Coronary artery (tissue), 2 donors: ENCODE measurements at places on chromosomes 11 and 22.

DNA sequence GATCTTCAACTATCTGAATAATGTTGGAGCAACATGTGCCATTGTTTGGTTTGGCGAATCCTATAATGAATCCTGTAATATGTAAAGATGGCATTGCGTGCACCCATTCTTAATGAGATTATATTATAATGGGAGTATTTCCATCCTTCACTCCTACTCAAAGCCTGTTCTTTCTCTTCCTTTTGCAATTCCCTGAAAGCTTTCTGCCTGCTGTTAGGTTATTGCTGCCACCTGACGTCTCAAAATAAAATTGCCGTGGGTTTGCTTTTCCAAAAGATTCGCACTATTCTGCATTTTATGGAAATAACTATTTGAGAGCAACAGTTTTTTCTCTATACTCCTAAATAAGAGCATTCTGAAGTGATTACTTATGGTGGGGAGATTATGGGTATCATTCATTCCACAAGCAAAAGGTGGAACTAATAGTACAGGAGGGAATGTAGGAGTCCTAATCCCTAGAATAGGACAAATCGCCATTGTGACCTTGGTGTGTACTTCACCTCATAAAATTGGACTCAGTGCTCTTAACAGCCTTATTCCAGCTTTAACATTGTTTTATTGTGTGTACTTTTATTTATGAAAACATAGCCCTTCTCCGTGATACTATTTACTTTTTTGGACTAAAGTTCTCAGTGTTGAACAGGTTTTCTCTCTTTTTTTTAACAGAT is 69.6 kb upstream of the ALKBH3 start:
- no peak for DNase-seq

DNA sequence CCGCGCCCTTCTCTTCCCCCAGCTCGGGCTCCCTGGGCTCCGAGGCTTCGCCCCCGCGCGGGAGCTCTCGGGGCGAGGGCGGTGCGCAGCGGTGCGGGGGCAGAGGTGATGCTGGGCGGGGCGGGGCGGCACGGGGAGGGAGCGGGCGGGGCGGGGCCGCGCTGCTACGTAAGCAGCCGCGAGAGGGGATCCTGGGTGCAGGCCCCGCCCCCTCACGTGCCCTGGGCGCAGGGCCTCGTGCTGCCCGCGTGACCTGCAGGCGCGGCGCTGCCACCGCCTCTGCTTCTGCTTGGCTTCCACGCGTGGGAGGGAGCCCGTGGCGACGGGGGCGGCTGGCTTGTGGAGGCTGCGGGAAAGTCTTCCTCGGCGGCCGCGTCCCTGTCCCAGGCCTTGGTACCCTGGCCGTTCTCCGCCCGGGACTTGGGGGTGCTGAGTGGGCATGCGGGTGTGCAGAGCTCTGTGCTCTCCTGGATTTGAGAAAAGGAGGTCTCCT is 132.6 kb upstream of the HSD17B12 start:
- DNase-seq = no peak

DNA sequence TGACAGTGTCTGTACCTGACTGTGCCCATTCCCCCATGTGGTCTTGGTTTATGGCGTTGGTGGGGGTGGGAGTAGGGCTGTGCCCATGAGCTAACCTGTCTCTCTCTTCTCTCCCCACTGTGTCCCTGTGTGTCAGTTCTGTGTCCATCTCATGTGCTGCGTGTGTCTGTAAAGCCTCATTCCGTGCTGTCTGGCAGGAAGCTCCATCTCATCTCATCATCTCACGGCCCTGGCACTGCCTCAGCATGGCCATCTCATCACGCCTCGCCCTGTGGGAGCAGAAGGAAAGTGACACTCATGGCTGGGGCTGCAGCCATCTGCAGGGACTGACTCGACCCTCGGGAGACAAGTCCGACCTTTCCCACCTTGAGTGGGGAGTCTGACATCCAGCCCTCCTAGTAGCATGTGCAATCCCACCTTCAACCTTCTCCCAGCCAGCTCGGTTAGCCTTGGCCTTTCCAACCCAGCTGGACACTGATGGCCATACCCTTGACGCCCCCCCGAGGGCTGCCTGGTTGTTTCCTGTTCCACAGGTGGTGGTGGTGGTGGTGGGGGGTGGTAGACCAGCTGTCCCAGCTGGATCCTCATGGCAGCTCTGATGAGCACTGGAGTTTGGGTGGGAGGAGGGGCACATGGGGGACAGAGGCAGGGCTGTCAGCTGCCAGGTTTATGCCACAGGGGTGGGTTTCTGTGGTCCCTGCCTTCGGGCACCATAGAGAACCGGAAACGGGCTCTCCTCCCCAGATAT is 19.0 kb downstream of the MYO18B start:
- DNase-seq = no peak

- DNase-seq = peak; percentile 74
These were observed 1.7 kb downstream of the PGR start for GRCh38 chr11:101127699-101128570.

DNA sequence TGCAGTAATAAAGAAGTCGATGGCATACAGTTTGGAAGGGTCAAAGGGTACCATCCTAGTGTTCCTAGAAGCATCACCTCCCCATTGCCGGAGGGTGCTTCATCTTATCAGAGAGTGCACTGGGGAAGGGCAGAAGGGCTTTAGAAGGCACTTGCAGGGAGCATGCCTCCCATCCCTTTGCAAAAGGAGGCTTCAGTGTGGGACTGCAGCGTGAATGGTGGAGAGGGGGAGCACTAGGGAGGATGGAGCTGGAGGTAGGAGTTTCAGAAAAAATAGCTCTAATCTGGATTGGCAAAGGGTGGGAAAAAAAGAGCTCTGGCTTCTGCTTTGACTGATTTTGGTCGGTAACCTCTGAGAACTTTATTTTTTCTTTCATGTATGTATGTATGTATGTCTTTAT is 5.0 kb downstream of the NTM start:
- DNase-seq = no peak
